ENCODE measurements at places on chromosomes 1 and 21. TPM values are rescaled to one million over a fixed set of nuclear protein-coding genes. Genes with fewer than 3 reads are reported as not detected.

- DNase-seq: no peak
These were observed 159.4 kb downstream of the RWDD3 start for GRCh38 chr1:95393434-95393833.

GRCh38 chr1:224613486-224613885 lies 2.6 kb upstream of the CNIH3 start:
- DNase-seq: no peak

The SPATA1 gene
- 0.69 TPM for total RNA-seq

GRCh38 chr1:206809504-206810084 lies 37.3 kb upstream of the IL10 start:
- DNase-seq: no peak

GRCh38 chr1:61426885-61427284 lies 298.1 kb downstream of the TM2D1 start:
- DNase-seq: no peak

All from CD8-positive, alpha-beta memory T cell (primary cell).